Thoracic aorta (tissue), 2 donors: ENCODE measurements at places on chromosomes 12 and 14. TPM values are rescaled to one million over a fixed set of nuclear protein-coding genes. Genes with fewer than 3 reads are reported as not detected.

- no peak for DNase-seq
These were observed 110.4 kb downstream of the BCAT1 start for GRCh38 chr12:24838531-24838950.

- no peak for DNase-seq
These were observed 24.4 kb upstream of the PTPRB start for GRCh38 chr12:70661466-70662161.

- no peak for DNase-seq
These were observed 1927.9 kb upstream of the SEL1L start for GRCh38 chr14:83461521-83461920.

The PPP1R1A gene
- 3.3 TPM for total RNA-seq

- no peak for DNase-seq
These were observed 105.3 kb upstream of the FOXG1 start for GRCh38 chr14:28661171-28661772.

- DNase-seq, result no peak
These were observed 157.2 kb downstream of the PAX9 start for GRCh38 chr14:36818794-36819384.

The STON2 gene
- 8.1 TPM for total RNA-seq

The C14orf180 gene
- total RNA-seq, result 5.1 TPM

DNA sequence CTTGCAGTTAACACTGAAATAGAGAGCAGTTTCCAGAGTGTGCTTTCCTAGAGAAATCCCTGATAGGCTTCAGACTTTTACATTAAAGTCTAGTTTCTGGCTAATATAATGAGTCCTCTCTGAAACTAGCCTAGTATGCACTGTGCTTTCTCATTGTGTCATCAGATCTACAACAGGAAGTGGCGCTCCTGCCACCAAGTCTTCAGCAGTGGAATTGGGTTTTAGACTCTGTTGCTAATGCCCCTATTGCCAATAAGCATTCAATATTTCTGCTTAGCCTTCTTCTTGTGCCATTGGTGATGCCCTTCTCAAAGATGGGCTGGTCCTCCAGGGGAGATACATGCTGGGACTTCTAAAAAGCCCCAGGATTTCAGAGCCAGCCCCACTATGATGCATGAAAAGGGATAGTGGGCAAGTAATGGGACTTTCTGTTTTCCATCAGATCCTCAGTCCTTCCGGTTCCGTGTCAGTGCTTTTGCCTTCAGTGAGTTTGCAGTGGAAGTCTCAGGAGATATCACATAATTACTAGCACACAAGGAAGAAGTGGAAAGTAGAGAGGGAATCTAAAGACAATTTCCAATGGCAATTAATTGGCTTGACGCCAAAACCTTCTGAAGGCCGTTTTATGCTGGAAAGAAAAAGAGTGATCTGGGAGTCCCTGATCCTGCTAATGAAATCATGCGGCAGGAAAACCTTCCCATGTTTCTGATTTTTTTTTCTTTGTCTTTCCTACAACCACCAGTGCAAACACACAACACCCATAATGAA is 50.0 kb downstream of the SSPN start:
- no peak for DNase-seq

The CPNE8 gene
- 42.4 TPM for total RNA-seq

GRCh38 chr14:72049462-72049861 is 117.2 kb downstream of the RGS6 start:
- DNase-seq, result no peak

GRCh38 chr12:122795807-122796206 is 21.4 kb downstream of the CCDC62 start:
- DNase-seq, result no peak

DNA sequence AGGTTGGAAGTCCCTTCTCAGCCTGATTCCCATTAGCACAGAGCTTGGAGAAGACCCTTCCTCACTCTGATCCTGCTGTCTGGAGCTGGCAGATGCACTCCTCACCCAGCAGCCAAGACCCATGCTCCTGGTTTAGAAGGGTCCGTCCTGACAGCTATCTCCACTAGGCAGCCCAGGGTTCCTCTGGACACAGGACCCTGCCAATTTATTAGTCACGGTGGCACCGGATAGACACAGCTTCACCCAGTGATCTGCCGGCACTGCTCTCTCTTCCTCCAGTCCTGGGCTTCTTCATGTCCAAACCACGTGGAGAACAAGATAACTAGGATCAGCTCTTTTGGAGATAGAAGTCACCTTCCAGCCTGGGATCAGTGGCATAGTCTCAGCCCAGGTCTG is 26.2 kb upstream of the TCL1B start:
- DNase-seq, result no peak

DNA sequence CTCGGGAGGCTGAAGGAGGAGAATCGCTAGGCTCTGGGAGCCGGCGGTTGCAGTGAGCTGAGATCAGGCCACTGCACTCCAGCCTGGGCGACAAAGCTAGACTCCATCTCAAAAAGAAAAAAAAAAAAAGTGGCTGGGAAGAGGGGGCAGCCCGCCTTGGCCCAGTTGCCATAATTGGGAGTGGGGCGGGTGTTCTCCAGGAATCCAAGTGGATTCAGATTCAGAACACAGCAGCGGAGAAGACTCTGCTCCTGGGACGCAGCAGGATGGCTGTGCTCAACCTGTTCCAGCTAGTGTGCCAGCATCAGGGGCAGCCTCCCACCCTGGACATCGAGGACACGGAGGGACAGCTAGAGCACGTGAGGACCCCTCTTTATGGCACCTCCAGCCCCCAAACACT is 5.5 kb downstream of the CFAP73 start:
- DNase-seq, result no peak

The KRT7 gene
- total RNA-seq, result 24.1 TPM

The TTC7B gene
- 56.3 TPM for total RNA-seq
